Stimulated activated CD8-positive, alpha-beta memory T cell treated with anti-CD3 and anti-CD28 coated beads, Interleukin-2, amount 100 ng/mL, for 1 hour (primary cell): ENCODE measurements at places on chromosomes 2 and 18.
A peak's percentile ranks its signal among the peaks of the same experiment; 100 is the strongest.

DNA sequence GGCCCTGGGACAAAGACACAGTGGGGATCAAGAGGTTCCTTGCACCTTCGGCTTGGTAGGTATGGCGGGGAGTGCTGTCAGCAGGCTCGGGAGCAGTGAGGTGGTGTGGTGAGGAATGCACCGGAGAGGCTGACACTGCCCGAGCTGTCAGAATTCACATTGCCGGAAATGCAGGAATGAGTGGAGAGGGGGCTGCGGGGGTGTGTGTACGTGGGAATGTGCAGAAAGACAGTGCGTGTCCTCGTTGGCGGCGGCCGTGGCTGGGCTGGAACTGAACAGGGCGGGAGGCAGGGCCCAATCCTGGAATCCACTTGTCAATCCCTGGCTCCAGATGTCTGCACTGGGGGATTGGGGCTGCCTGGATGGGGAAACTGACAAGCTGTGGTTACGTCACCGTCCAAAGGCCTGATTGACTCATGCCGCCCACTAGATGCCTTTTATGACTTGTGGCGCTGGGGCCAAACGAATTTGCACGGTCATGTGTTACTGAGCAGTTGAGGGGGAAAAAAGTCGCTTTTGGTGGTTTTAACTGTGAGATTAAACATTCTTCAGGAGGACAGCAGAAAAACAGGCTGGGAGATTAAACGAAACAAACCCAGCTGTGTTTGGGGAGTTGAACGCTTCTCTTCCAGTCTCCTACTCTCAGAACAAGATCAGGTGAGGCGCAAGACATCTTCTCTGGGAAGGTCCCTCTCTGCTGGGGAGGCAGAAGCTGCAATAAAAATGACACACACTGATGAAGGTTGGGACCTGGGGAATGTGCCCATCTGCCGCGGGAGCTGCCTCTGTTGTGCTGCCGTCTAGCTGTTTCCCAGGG, 189.4 kb upstream of the GLI2 start:
- no peak for DNase-seq

DNA sequence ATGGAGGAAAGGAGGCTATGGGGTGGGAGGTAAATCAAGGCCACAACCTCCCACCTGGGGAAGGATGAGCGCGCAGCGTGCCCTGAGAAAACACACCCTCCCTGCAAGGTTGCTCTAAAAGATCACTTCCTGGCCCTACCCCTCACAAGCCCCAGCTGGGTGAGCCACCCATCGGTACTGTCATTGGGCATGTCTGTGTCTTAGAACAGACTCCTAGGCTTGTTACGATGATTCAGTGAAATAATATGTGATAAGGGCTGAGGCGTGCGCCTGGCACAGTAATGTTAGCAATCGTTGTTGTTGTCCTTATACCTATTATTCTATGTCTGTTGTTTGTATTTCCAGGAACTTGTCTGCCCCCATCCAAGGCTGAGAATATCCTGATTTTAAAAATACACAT, 175.1 kb downstream of the ZFP36L2 start:
- no peak for DNase-seq

GRCh38 chr2:240179186-240179815, 38.8 kb upstream of the OTOS start:
- DNase-seq: no peak

DNA sequence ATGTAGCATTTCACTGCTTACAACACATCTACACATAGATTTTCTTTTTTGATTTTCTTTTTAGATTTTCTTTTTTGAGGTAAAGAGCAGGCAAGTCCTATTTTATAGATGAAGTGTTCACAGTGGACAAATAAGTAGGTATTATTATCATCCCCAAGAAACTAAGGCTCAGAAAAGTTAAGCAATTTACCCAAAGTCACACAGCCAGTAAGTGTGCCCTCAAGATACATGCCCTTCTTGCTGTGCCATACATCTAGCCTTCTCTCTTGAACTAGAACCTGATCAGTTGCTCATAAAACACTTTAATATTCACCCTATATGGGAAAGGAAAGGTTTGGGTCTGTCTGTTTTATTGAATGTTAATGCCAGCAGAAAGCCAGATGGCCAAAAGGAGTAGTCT, 50.3 kb downstream of the DAPL1 start:
- no peak for DNase-seq

DNA sequence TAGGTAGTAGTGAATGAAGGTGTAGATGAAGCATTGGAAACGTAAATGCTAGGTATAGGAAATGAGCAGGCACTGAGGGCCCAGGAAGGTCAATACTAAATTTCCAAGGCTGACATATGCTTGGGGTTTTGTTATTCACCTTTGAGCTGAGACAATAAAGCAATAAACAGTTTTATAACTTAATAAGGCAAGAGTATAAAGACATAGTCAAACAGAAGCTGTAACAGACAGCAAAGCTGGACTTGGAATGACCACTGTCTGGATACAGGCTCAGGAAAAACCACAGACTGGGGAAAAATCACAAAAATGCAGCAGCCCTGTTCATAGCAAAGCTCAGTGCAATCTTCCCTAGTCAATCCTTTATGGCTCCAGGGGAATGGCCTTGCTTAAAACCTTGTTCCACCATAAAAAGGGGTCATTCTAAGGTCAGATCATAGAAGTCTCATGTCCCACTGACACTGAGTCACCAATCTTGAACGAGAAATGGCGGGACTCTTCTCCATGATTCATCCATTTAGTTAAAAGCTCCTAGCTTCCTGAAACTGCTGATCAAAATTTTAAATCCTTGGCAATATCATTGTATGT, 493.3 kb downstream of the CMPK2 start:
- DNase-seq: no peak

- no peak for DNase-seq
Measured at GRCh38 chr2:239371726-239372686, 28.8 kb downstream of the HDAC4 start.

- DNase-seq: no peak
Measured at GRCh38 chr18:63283305-63284094, 36.1 kb downstream of the BCL2 start.

DNA sequence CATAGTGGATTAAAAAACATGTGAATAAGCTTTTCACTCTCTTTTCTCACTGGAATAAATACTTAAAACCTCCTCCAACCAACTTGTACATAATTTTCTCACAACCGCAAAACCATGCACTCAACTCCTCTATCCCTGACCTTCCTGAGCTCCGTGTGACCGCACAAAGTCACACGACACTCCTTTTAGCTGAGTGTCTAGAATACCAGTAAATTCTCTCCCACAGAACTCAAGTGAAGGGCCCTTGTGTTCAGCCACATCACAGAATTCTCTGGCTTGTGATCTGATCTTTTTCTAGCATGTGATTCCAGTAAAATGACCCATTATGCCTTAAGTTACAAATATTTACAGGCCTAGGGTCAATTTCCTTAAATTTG, 91.2 kb upstream of the ARL4C start:
- DNase-seq: no peak

DNA sequence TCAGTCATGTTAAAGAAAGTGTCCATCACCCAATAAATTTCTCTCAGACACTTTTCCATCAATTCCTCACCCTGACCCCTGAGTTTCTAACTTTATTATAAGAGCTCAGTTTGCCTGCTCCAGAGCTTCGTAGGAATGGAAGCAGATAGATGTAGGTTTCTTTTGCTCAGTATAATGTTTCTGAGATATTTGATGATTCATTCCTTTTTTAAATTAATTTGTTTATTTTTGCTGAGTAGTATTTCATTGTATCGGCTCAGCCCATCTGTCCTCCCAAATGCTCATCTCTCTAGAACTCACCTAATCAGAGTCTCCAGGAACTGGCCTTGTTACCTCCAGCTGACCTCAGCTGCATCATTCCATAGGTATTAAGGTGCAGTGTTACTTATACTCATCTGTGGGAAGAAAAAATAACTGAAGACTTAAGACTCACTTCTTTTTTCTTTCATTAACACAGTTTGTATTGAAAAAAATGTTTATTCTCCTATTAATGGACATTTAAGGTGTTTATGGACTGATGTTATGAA, 11.9 kb upstream of the BCL2L11 start:
- DNase-seq: no peak

DNA sequence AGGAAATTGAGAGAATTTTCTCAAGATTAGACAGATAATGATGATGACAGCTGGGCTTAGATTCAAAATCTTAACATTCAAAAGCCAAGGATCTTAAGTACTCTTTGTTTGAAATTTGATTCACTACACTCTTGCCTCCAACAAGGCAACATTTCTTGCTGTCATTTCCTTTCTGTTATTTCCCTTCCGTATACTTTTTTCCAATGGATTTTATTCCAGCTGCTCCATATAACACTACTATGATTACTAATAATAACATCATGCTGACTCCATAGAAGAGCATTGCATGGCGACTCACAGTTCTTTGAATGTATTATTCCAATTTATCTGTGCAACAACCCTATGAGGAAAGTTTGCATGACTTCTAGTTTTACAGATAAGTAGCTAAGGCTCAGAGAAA, 33.9 kb upstream of the CCDC102B start:
- DNase-seq: no peak

DNA sequence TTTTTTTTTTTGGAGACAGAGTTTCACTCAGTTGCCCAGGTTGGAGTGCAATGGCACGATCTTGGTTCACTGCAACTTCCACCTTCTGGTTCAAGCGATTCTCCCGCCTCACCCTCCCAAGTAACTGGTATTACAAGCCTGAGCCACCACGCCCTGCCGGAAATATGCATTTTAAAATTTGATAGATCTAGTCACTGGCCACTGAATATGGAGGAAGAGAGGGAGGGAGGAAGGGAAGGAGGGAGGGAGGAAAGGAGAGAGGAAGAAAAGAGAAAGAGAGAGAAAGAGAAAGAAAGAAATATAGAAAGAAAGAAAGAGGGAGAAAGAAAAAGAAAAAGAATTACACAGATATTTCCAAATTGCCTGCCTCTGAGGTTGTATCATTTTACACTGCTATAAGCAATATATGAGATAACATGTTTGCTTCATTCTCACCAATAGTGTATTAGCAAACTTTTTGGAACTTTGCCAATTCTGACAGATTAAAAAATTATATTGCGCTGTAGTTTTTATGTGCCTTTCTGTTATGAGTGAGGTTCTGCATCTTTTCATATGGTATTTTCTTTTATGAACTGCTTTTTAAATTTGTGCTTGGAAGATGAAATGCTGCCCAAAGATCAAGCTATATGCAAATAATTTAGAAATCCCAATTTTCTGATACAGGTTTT, 161.2 kb upstream of the MAP3K20 start:
- no peak for DNase-seq

GRCh38 chr2:196239622-196240587, 68.5 kb upstream of the STK17B start:
- DNase-seq: peak; percentile 64

GRCh38 chr2:229575569-229576315, 138.6 kb downstream of the DNER start:
- DNase-seq: no peak

DNA sequence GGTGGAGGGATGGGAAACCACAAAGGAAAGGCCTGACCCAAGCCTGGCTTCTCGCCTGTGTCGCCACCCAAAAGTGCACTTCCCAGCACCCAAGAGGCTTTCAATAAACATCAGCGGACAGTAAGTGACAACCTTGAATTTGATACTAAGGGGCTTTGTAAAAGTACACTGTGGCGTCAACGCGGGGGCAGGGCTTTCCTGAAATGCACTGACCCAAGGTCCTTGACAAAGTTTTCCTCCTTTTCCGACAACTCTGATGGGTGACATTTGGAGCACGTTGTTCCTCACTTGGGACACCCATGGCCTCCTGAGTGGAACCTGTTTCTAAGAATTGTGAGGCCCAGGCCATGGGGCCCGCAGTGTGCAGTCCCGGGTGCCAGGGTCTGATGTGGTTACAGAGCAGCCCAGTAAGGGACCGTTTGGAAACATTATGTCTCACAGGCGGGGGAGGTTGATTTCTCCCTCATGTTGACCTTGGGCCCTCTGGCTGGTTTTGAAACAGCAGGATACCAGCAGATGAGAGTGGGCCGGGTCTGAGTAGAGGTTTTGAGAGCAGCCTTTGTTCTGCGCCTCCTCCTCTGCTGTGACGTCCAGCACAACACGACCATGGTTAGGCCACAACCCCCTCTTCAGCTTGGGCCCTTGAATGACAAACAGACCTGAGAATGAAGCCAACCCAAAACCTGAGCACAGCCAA, 2.8 kb upstream of the ZBTB14 start:
- DNase-seq: no peak

DNA sequence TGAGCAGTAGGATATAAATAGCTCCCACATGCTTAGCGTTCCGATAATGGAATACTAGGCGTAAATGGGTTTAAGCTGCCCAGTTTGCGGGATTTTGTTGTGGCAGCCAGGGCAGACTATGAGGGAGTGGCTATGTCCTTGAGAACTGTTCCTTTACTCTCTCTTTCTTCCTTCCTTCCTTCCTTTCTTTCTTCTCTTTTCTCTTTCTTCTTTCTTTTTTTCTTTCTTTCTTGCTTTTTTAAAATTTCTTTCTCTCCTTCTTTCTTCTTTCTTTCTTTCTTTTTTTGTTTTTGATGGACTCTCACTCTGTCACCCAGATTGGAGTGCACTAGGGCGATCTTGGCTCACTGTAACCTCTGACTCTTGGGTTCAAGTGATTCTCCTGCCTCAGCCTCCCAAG, 9.1 kb upstream of the PRELID3A start:
- DNase-seq: no peak

- no peak for DNase-seq
Measured at GRCh38 chr2:232481322-232482140, 6.1 kb downstream of the ECEL1 start.

DNA sequence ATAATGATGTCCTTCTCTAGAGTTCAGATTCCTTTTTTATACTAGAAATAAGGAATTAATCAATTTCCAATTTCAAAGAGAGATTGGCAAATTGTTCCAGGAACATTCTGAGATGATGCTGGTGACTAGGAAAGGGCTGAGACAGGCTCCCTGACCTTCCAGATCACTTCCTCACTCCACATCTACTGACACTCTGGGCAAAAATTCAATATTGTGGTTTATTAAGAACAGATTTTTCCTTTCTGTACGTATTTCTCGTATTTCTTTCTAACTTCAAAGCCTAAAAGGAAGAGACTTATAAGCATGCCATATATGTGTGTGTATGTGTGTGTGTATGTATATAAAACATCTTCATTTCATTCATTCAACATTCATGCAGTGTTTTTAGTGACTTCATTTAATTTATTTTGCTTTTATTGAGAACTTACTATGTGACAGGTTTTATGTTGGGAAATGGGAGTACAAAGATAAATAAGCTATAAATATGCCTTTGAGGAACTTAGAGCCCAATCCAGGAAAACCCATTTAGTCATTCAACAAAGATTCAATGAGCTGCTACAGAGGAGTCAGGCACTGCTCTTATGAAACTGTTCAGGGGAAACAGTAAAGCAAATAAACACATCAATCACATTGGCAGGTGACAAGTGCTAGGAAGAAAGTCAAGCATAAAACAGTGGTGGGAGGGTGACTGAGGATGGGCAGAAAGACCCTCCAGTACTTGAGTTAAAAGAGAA, 137.9 kb downstream of the RDH14 start:
- no peak for DNase-seq

- no peak for DNase-seq
Measured at GRCh38 chr2:72883356-72883962, 3.7 kb upstream of the SPR start.

DNA sequence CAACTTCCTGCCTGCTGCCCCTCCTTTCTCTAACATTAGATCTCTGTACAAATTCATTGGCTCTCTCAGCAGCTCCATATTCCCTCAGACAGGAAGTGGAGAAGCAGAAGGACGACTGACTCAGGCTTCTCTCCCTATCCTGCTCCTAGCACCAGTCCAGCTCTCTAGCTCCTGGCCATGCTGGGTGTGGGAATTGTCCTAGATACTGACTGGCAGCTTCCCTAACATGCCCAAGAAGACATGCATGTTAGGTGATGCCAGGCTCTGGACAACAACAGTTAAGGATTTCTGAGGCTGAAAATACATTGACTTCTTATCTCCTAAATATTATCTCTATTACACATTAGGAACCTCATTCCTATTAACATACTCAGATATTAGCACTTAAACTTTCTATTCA, 292.9 kb downstream of the IKZF2 start:
- no peak for DNase-seq
